ENCODE measurements at places on chromosomes 5 and 9.

DNA sequence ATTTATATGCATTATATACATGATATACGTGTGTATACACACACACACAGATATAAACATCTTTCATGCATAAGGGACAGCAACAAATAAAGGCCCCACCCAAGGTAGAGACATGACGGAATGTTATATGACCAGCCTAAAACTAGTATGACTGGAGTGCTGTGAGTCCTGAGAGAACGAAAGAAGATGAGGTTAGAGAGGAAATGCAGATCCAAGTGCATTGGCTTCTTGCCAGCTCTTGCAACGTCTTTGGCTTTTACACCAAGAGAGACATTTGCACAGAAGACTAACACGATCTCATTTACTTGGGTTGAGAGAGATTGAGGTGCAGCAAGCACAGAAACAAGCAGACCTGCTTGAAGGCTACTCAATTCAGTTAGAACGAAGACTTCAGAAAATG is 23.0 kb downstream of the CDH10 start:
- no peak for DNase-seq

DNA sequence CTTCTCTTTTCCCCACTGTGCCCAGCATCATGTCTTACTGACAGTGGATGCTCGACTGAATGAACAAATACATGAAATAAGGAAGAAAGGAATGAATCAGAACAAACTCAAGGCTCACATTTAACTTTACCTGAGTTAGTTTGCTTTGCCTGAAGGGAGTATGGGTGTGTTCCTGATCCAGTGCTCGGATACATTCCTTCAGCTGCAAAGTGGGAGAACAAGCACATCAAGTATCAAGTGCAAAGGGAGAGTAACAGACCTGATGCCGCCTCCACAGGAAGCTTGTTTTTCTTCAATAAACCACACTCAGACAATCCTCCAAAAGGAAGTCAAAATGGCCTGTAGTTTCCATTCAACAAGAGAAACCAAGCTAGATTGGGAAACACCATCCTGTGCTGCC is 66.1 kb downstream of the KIF24 start:
- no peak for DNase-seq

GRCh38 chr9:129863059-129863690 is 27.9 kb downstream of the USP20 start:
- peak; percentile 55 for DNase-seq

DNA sequence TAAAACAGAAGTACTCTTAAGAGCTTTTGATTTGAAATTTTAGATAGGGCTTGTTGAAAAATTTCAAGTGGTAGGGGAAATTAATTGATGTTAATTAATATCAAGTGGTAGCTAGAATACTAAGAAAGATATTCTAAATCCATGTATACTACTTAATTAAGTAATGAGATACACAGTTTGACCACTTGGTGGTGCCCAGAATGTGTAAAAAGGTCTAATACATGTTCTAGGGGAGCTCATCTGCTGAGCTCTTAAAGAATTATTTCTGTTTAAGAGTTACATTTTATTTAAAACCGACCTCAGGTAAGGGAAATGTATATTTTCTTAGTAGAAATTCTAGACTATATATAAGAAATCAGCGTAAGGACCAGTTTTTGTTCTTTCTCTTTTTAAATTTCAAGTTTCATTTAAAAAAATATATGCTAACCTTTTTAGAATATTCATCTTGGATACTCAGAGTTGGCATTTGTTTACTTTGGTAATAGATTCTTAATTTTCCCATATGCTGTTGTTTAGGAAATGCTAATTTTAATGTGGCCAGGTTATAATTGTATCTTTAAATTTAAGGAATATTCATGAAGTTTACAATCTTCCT is 61.5 kb downstream of the LNPEP start:
- peak; percentile 10 for DNase-seq

- no peak for DNase-seq
Observed at GRCh38 chr9:135101926-135102325, 14.5 kb downstream of the OLFM1 start.

GRCh38 chr5:64201996-64202395 is 36.4 kb downstream of the RNF180 start:
- DNase-seq, result no peak

DNA sequence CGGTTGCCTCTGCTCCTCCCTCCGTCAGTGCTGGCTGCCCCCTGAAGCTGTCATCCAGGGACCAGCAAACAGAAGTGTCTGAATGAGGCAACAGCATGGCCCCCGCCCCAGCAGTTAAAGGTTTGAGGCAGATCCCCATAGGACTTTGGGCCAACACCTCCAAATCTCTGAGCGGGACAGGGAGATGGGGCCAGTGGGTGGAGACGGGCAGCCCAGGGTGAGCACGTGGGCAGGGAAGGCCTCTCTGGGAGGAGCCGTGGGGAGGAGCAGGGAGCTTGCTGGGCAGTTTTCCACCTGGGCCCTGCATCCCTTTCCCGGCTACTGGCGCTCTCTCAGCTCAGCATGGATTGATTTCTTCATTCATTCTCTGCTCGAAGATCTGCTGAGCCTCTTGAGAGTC is 39.1 kb upstream of the NOTCH1 start:
- DNase-seq, result no peak

GRCh38 chr5:27011274-27011673 is 27.1 kb downstream of the CDH9 start:
- DNase-seq, result no peak

- DNase-seq, result no peak
Observed at GRCh38 chr5:90612919-90613318, 54.3 kb downstream of the ADGRV1 start.

GRCh38 chr5:122297587-122298298 is 14.3 kb upstream of the SNCAIP start:
- no peak for DNase-seq

- DNase-seq, result no peak
Observed at GRCh38 chr5:57871496-57871895, 388.9 kb upstream of the ACTBL2 start.

GRCh38 chr5:5466227-5466626 is 43.8 kb downstream of the ICE1 start:
- no peak for DNase-seq

DNA sequence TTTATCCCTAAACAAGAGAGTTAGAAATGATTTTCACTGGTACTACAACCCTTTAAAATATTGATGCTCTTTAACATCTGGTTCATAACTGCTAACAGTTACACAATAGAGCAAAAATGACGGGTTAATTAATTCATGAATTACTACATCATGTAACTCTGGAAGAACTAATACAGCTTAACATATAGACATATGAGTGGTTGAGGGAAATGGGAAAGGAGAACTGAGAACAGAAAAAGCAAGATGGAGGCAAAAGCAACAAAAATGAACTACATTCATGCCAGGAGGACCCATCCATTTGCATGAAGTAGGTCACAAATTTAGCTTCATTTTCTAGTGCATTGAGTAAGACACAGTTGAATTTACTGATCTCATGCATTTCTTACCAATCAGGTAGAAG is 61.8 kb downstream of the C9 start:
- no peak for DNase-seq

DNA sequence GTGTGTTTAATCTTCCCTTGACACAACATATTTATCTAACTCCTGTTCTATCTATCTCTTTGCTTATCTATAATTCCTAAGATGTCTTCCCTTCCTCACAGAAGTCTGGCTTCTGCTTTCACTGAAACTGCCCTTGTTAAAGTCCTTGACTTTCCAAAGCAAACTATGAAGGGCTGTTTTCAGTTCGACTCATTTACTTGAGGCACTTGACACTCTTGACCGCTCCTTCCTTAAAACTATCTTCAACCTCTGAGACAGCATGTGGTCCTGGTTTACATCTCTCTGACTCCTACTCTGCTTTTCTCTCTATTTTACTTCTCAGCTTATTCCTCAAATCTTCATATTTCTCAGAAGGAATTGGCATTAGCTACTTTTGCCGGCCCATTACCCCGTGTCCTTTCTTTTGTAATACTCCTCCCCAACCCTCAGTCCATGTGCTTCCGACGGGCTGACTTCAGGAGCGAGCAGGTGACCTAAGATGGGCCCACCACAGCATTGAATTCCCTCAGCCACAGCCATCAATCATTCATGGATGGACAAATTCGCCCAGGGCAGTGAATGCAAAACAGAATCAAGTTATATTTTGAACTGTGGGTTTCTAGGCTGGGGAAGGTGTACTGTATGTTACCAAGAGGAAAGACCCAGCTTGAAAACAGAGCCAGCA is 1089.2 kb downstream of the PTPRD start:
- DNase-seq, result no peak

GRCh38 chr5:151250346-151251000 is 2.5 kb upstream of the GM2A start:
- no peak for DNase-seq

- no peak for DNase-seq
Observed at GRCh38 chr5:109080896-109081295, 328.9 kb downstream of the PJA2 start.

- peak; percentile 81 for DNase-seq
Observed at GRCh38 chr9:111483858-111484571, at the start of gene ECPAS. Gene ECPAS (minus strand): TSS chr9:111484383. CDS start chr9:111472918, 11,465 bp downstream.

GRCh38 chr5:15806613-15807012 is 306.6 kb downstream of the FBXL7 start:
- DNase-seq, result no peak

- peak; percentile 56 for DNase-seq
Observed at GRCh38 chr5:151684690-151685361, 1.9 kb downstream of the SPARC start.

DNA sequence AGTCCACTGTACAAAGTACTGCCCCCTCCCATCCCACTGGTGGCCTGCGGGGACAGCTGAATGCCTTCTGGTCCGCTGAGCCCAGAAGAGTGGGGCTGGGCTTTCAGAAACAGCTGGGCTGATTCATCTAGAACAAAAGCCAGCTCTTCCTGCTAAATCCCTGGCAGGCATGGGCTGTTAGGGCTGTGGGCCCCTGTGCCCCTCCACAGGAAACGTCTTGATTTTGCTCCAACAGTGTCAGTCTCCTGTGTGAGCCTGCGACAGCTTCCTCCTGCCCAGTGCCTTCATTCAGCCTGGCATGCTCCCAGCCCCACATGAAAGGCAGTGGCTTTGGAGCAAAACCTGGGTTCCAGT is 6.9 kb upstream of the GSN start:
- no peak for DNase-seq

DNA sequence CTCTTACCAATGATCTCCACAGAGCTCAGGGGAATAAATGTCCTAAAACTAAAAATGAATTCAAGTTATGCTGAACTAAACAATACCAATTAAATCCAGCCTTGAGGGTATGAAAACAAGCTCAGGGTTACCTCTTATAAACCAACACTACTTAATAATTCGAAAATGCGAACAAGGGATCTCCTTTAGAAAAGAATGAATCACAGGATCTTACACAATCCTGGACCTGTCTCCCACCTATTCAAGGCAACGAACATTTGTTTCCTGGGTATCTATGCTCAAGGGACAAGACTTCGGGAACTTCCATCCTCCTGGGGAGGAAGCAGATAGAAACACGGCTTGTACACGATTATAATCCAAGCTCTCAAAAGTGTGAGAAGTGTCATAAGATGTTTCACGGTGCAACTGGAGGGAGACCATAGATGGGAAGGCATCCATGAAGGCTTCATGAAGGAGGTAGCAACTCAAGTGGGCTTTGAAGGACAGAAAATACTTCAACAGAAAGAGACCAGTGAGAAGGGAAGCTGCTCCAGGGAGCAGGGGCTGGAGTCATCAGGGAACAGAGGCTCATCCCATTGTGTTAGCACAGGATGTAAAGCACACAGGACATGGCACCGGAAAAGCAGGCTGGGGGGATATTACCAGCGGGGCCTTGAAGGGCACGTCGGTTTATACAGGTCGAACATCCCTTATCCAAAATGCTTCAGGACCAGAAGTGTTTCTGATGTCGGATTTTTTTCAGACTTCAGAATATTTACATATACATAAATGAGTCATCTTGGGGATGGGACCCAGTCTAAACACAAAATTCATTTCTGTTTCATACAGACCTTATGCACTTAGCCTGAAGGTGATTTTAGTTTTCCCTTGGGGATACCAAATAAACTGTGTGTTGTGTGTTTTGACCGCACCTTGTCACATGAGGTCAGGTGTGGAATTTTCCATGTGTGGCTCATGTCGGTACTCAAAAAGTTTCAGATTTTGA is 87.4 kb downstream of the TLE1 start:
- peak; percentile 45 for DNase-seq

DNA sequence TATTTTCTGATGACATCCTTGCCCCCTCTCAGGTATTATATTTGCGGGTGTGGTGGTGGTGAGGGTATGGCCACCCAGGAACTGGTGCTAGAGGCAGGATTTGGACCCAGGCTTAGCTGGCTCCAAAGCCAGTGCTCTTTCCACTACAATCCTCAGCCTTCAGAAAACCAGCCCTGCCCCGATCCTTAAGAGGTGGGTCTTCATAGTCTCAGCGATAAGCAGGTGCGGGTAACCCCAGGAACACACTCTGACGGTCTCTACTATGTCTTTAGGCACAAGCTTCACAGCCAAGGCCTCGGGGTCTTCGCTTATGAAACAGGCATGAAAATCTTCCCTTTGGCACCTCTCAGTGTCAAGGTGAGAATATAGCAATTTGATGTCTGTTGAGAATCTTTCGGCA is 169.3 kb downstream of the FGF18 start:
- no peak for DNase-seq

GRCh38 chr5:95035891-95036685 is 248.8 kb downstream of the MCTP1 start:
- peak; percentile 70 for DNase-seq

DNA sequence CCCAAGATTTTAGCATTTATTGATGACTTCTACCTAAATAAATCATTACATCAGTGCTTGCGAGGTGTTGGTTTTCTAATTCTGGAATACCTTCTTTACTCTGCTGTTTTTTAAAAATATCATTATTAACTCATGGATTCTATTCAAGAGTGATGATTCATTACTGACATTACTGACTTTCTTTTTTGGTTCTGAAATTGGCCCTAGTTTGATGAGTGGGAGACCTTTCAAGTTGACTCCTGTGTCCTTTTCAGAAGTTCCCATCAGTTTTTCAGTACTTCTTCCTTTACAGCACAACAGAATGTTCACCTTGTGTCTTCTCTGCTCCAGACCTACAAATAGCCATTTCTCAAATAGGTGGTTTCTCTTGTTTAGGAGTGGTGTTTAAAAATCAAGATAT is 114.1 kb downstream of the PCSK5 start:
- no peak for DNase-seq

DNA sequence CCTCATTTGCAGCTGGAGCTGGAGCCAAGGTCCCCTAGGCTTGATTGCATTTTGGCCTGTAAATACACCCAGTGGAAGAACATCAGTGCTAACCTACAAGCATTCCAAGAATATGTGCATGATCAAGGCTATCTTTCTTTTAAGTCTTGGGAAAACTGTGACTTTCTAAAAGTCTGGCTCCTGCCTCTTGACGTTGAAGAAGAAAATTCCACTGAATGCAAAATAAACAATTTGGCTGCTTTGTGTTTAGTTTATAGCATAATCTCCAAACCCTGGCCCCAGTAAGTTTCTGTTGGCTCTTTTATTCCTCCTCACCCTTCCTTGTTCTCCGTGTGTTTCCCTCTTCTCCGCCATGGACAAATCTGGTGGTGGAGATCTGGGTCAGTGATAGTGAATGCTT is 109.3 kb upstream of the TLE1 start:
- DNase-seq, result no peak

Measured in COLO829 (cell line).